ENCODE measurements at places on chromosomes 2 and 18. TPM values are rescaled to one million over a fixed set of nuclear protein-coding genes. Genes with fewer than 3 reads are reported as not detected.

- no peak overlapping the region for H3K4me3 ChIP-seq
- DNase-seq = peak; percentile 45
- H3K36me3 ChIP-seq = no peaks in the 10 kb centered on the region
- no peaks in the 10 kb centered on the region for H3K27me3 ChIP-seq
- no peak overlapping the region for H3K27ac ChIP-seq
- H3K4me1 ChIP-seq = peaks cover 33% of the 10 kb centered on the region
Observed at GRCh38 chr2:10982931-10983701, 71.4 kb downstream of the KCNF1 start.

PCARE gene
- 0.49 TPM for total RNA-seq

DNA sequence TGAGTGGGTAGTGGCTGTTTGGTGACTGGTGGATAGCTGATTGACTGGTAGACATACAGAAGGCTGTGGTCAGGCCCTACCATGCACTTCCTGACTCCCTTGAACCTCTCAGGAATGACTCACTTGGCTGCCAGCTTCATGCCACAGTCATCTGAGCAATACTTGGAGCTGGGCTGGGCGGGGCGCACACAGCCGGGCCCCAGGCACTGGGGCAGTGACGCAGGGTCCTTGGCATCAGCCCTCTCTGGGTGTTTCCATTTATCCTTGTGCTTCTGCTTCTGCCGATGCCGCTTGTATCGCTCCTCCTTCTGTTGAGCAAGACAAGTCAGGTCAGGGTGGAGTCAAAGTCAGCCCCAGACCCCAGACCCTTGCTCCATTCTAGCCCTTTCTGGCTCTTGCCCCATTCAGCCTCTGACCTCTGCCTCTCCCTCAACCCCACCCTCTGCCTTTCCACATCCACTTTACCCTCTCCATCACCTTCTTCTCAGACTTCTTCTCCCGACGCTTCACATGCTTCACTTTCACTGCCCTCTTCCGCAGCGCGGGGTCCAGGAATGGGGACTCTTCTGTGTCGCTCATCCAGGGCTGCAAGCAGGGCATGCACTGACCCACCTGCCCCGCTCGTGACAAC, 3.0 kb upstream of the MBD1 start:
- H3K27ac ChIP-seq = no peak overlapping the region
- H3K36me3 ChIP-seq = peaks cover 8% of the 10 kb centered on the region
- H3K4me3 ChIP-seq = no peak overlapping the region
- H3K4me1 ChIP-seq = no peaks in the 10 kb centered on the region

- H3K27me3 ChIP-seq = no peaks in the 10 kb centered on the region
- H3K36me3 ChIP-seq = no peaks in the 10 kb centered on the region
- no peak for DNase-seq
- no peak overlapping the region for H3K27ac ChIP-seq
- H3K4me1 ChIP-seq = no peaks in the 10 kb centered on the region
Observed at GRCh38 chr18:12028040-12028628, 46.8 kb downstream of the IMPA2 start.

DNA sequence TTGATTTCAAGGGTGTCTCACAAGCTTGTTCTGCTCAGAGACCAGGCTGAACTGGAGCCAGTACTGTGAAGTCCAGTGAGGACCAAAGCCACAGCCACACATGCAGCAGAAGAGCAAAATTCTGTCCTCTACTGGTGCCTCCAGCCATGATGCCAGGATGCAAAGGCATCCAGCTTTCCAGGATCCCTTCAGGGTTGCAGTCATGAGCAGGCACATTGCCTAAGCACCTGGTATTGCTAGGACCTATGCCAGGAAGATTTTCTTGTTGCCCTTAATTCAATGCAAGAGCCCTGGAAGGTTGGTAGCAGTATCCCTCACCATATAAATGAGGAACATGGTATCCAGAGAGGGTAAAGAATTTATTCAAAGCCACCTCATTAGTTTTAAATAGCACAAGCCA, 78.9 kb upstream of the CYRIA start:
- H3K27ac ChIP-seq = no peak overlapping the region
- H3K4me1 ChIP-seq = peaks cover 12% of the 10 kb centered on the region
- H3K36me3 ChIP-seq = no peaks in the 10 kb centered on the region
- no peaks in the 10 kb centered on the region for H3K27me3 ChIP-seq

GRCh38 chr2:155633887-155634570, 698.5 kb downstream of the NR4A2 start:
- H3K4me1 ChIP-seq = no peaks in the 10 kb centered on the region
- no peaks in the 10 kb centered on the region for H3K36me3 ChIP-seq
- H3K4me3 ChIP-seq = no peak overlapping the region
- no peak overlapping the region for H3K27ac ChIP-seq
- no peak for DNase-seq

FIGLA gene
- total RNA-seq = not detected

TEX44 gene
- total RNA-seq = not detected

CLHC1 gene
- 27.0 TPM for total RNA-seq

DNA sequence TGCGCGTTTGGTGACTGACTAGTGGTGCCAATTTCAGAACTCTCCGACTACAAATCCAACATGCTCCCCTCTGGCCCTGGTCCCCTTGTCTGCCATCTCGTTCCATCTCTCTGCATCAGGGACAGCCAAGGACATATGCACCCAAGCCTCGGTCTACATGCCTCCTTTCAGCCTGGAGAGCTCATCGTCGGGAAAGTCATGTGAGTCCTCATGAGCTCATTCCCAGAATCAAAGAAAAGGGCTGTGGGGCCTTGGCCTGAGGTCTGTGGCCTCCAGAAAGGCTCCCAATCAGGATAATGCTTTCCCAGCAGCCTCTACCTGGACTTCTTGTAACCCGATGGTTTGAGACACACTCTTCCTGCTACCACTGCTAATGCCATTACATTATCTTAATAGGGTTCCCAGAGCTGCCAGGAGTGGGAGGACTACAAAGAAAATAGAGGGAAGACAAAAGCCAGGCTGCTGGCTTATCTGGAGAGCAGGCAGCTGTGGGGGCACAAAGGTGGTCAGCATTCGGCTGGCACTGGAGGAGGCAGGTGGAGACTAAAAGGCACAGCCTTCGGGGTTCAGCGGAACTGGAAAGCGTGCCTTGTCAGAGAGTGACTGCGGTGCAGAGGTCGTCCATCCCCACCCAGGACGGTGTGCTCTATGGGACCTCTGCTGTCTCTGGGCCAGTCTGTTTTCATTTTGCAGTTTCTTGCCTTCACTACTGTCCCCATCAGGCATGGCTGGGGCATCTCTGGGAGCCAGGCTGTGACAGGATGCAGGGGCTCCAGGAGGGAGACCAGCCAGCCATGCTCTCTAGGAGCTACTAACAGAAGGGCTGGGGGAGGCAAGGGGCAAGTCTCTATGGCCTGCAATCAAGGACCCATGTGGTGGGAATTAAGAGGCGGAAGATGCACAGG, 104.4 kb upstream of the SMAD2 start:
- no peaks in the 10 kb centered on the region for H3K27me3 ChIP-seq
- peak; percentile 42 for DNase-seq
- peak overlapping the region; percentile 0 for H3K27ac ChIP-seq
- no peak overlapping the region for H3K4me3 ChIP-seq
- H3K4me1 ChIP-seq = peaks cover 6% of the 10 kb centered on the region

- H3K4me3 ChIP-seq = no peak overlapping the region
- no peak overlapping the region for H3K27ac ChIP-seq
- no peak for DNase-seq
Observed at GRCh38 chr2:86631846-86632485, 8.3 kb upstream of the RNF103 start.

ATOH8 gene
- 10.6 TPM for total RNA-seq

DNA sequence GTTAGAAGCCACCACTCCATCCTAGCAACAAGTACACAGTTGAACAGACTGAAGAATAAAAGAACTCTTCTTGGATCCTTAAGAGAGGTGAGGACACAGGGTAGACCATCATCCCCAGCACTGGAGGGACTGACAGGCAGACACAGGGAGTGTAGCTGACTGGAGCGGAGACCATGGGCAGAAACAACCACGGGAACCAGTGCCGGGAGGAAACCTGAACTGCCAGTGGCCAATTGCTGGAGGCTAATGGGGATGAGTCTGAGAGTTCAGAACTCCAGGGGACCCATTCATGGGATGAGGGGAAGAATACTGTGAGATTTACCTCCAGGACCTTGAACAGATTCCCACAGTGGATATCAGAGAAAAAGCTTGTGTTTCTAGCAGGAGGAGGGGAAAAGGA, 76.8 kb downstream of the HS6ST1 start:
- H3K27ac ChIP-seq = no peak overlapping the region
- no peak overlapping the region for H3K4me3 ChIP-seq
- H3K36me3 ChIP-seq = no peaks in the 10 kb centered on the region
- no peaks in the 10 kb centered on the region for H3K27me3 ChIP-seq
- H3K4me1 ChIP-seq = no peaks in the 10 kb centered on the region
- no peak for DNase-seq

GRCh38 chr2:133596701-133597393, 28.6 kb upstream of the NCKAP5 start:
- no peak overlapping the region for H3K4me3 ChIP-seq
- H3K27ac ChIP-seq = no peak overlapping the region
- no peak for DNase-seq
- no peaks in the 10 kb centered on the region for H3K36me3 ChIP-seq
- no peaks in the 10 kb centered on the region for H3K4me1 ChIP-seq

- H3K36me3 ChIP-seq = no peaks in the 10 kb centered on the region
- H3K27me3 ChIP-seq = no peaks in the 10 kb centered on the region
- H3K4me1 ChIP-seq = no peaks in the 10 kb centered on the region
- H3K27ac ChIP-seq = no peak overlapping the region
- H3K4me3 ChIP-seq = no peak overlapping the region
Observed at GRCh38 chr2:57080035-57080434, 896.2 kb downstream of the CCDC85A start.

- H3K4me3 ChIP-seq = peak overlapping the region; percentile 99
- no peaks in the 10 kb centered on the region for H3K27me3 ChIP-seq
- DNase-seq = peak; percentile 54
- no peak overlapping the region for H3K27ac ChIP-seq
- H3K36me3 ChIP-seq = no peaks in the 10 kb centered on the region
Observed at GRCh38 chr2:200307724-200308545, 1.4 kb downstream of the SPATS2L start.

DNA sequence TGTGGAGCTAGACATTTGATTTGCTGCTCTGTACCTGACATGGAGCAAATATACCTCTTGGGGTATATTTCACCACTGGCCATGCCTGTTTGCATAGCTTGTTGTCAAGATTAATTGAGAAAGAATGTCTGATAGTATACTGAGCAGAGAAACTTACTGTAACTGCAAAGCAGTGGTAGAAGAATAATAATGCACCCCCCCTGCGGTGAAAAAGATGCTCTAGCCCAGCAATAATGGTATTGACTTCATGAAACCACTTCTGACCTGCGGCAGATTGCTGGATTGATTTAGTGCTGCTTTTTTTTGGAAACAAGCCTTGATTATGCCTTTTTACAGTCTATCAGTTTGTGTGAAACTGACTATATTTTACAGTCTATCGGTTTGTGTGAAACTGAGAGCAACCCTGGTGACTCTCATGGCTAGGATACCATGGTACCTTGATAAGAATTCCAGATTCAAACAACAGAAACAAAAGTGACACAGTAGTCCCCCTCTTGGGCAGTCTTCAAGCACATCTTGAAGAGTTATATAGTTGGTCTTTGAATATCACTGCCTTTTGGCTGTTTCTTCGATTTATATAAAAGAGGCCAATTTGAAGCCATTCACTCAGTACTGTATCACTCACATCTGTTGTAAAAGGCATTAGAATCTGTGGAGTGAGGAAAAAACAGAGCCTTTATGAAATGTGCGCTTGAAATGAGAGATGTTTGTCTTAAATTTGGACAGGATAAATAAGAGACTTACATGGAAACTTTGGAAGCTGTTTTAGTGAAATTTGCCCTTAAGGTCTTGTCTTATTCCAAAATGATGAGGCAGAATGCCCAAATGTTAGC, 102.5 kb downstream of the FMNL2 start:
- H3K4me1 ChIP-seq = peaks cover 2% of the 10 kb centered on the region
- H3K27ac ChIP-seq = no peak overlapping the region
- H3K36me3 ChIP-seq = no peaks in the 10 kb centered on the region

ANXA4 gene
- 18.0 TPM for total RNA-seq

CEBPZOS gene
- 10.6 TPM for total RNA-seq

DNA sequence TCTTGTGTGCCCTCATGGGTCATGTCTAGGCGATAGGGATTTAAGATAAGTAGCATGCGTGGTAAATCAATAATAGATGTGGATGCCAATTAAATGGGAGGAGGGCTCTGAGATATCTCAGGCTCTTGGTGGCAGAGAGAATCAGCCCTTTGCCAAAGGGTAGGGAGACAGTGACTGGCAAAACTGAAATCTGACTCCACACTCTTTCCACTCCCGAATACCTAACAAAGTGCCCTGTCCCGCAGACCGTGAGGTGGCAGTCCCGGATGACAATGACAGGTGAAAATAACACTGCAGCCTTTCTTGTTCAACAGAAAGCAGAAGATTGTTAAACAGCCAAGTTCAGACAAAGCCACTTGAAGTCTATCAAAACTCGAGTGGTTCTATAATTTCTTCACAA, 47.0 kb downstream of the C2orf76 start:
- H3K36me3 ChIP-seq = no peaks in the 10 kb centered on the region
- no peaks in the 10 kb centered on the region for H3K27me3 ChIP-seq
- H3K4me3 ChIP-seq = no peak overlapping the region
- DNase-seq = no peak
- H3K4me1 ChIP-seq = peaks cover 8% of the 10 kb centered on the region

DNA sequence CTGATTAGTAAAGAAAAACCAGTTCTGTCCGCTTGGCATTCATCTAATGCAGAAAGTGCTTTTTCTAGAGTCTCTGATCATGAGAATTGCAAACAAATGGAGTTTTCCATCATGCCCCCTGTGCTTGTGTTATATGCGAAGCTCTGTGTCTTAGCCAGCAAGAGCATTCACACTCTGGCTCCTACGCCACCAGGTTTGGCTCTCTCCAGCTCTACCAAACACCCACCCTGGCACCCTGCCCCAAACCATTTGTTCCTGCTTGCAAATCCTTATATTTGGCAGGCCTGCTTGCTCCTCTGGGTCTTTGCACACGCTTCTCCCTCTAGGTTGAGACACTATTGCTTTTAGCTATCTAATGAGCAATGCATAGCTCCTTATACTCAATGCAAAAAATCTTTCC, 204.1 kb upstream of the CYRIA start:
- no peak overlapping the region for H3K27ac ChIP-seq
- H3K4me1 ChIP-seq = peaks cover 11% of the 10 kb centered on the region
- no peak for DNase-seq

PSMA8 gene
- total RNA-seq = not detected

DNA sequence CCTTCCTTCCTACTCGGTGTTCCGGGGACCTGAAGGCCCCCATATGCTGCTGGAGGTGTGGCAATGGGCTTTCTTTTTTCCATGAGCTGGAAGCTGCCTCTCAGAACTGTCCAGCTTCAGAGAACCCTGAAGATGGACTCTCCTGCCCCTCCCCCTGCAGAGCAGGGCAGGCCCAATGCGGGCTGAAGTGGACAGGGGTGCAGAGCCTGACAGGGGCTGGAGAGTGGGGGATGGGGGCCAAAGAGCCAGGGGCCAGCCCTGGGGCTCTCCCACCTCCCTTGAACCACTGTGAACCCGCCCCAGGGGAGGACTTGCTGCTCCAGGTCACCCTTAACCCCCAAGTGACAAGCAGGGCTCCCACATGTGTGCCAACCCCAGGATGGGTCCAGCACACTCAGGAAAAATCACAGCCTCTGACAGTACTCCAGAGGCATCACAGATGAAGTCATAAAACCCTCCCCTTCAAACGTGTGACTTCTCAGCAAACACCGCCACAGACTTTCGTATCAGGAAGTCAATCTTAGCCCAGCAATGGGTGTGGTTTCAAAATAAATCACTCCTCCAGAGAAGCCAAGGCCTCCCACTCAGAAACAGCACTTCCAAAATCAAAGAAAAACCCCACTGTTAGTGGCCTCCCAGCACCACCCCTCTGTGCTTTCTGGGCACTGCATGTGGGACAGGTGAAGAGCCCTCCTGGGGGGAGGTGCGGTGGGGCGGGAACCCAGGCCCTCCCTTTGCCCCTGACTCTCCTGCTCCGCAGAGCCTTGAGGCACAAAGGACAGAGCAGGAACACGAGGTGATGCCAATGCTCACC, 135.8 kb downstream of the HDAC4 start:
- peaks cover 18% of the 10 kb centered on the region for H3K4me1 ChIP-seq
- H3K27ac ChIP-seq = peak overlapping the region; percentile 51
